SW 1271 (cell line): ENCODE measurements at places on chromosomes 12 and 14.

- no peak for DNase-seq
These were observed 79.7 kb downstream of the KICS2 start for GRCh38 chr12:64142382-64142781.

GRCh38 chr12:131698286-131698685 is 12.6 kb upstream of the SFSWAP start:
- DNase-seq = no peak

DNA sequence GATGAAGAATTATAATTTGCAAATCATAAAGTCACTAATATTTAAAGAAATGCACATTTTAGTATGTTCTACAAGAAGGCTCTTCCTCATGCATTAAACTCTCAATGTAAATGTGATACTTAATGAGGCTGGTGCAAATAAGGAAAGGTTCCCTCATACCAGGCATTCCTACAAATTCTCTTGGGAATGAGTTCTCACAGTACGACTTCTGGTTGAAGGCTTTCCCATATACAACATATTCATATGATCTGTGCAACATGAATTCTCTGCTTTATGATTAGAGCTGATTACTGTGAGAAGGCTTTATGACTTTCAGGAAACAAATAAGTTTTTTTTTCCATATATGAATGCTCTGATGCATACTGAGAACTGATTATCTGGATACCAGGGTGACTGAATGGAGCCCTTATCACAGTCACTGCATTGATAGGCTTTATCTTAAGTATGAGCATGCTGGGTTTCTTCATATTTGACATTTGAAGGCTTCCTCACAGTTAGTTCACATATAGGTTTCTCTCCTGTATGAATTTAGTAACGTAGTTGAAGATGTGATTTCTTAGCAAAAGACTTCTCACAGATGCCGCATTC is 293.9 kb downstream of the RAD51B start:
- DNase-seq = no peak

DNA sequence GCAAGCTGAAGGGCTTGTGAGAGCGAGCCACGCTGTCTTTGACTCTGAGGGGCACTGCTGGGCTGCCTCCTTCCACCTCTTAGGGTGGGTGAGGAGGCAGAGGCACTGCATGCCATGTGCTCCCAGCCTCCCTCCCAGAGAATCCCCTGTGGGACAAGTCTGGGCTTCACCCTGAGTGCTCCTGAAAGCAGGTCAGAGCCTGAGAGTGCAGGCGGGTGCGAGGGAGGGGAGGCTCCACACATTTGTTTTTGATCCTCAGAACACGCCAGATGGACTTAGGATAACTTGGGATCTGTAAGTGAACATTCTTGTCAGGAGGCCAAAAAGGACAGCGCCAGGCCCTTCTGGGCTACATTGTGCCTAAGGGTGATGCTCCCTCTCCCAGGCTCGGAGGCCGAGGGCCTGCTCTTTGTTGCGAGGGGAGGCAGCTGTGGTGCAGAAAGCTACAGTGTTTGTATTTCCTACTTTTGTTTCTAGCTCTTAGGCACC is 155.4 kb downstream of the TMX1 start:
- no peak for DNase-seq

GRCh38 chr12:124696693-124697476 is 129.5 kb upstream of the NCOR2 start:
- DNase-seq = no peak

DNA sequence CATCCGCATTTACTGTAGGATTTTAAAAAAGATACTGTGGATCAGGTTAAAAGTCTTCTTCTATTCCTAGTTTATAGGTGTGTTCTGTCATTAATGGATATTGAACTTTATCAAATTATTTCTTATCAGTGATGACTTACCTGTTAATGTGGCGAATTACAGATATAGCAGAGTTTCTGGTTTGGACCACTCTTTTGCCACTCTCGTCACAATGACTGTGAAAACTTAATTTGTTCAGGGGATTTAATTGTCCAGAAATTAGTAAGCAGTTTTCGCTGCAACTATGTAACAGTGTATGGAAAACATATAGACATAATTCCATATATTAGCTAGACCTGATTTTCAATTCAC is 14.9 kb downstream of the COCH start:
- no peak for DNase-seq

DNA sequence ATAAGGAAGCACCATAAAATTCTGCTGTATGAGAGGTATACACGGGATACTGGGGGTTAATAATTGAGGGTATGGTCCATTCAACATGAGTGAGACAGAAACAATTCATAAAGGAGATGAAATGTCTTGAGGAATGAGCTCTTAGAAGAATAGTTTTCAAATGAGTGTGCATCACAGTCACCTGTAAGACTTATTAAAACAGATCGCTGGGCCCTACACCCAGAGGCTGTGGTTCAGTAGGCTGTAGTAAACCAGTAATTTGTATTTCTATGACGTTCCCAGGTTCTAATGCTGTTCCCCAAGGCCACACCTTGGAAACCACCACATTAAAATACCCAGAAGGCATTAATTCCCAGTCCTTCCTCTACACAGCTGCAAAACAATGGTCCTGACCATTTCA is 49.6 kb downstream of the CAND1 start:
- DNase-seq = no peak

- peak; percentile 36 for DNase-seq
These were observed 80.7 kb downstream of the KDM2B start for GRCh38 chr12:121499929-121500793.

GRCh38 chr12:44848703-44849085 is 27.4 kb downstream of the NELL2 start:
- no peak for DNase-seq

DNA sequence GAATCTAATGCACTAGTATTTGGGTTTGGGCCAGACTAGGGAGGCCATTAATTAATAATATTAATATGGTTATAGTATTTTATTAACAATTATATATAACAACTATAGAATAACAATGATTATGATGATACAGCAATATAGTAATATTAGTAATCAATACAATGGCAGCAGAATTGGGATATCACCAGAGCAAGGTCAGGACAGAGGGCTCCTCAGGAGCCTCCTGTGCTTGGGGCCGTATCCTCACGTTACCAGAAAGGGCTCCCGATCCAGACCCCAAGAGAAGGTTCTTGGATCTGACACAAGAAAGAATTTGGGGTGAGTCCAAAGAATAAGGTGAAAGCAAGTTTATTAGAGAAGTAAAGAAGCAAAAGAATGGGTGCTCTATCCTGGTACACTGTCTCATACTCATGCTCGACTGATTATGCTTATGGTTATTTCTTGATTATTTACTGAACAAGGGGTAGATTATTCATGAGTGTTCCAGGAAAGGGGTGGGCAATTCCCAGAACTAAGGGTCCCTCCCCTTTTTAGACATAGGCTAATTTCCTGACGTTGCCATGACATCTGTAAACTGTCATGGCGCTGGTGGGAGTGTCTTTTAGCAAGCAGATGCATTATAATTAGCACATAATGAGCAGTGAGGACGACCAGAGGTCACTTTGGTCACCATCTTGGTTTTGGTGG is 61.6 kb downstream of the RIN3 start:
- DNase-seq = no peak

DNA sequence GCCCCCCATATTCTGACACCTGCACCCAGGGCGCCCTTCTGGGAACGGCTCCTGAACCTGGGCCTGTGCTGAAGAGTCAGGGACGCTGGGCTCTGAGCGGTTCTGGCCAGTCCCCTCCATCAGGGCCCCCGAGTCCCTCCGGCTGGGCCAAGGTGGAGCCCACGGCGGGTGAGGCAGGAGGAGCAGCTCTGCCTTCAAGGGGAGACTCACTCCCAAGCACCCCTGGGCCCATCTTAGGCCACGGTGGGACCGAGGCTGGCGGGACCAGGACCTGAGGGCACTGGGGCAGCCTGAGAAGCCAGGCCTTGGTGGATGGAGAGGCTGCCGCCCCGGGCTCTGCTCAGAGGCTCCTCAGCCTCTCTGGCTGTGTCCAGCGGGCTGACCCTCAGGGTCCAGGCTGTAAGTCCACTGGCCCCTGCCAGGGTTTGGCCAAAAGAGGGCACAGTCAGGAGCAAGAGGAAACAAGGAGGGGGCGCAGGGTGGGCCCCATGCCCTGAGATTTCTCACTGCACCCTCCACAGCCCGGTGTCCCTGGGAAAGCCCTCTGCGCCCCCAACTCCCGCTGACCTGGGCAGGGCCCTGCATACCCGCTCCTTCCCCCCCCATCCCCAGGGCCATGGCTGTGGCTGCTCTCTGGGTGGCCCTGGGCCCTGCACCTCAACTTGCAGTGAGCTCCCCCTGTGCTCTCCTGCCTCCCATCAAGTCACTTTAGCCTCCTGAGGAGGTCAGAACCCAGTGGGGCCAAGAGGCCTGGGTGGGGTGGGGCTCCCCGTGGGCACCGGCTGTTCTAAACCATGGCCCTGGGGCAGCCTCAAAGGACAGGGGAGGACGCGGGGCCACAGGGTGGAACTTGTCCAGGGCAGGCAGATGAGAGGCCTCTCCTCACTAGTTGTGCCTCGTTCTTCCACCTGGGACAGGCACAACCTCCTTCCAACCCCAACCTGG is 266.4 kb upstream of the SFSWAP start:
- no peak for DNase-seq

GRCh38 chr14:105880616-105881015 is 354.2 kb downstream of the TMEM121 start:
- DNase-seq = no peak

DNA sequence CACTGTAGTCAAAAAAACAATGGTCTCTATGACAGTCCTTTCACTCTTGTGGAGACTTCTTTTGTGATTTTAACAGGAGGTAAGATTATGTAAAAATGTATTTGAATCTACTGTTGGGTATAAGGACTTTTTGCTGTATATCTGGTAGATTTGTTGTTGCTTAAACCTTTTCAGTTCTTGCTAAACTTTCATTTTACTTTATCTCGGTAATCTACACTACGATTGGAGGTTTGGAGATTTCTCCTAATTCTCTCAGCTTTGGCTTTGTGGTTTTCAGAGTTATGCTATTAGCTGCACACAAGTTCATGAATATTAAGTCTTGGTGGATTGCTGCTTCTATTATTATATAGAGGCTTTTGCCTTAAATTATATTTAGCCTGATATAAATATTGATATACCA is 116.6 kb upstream of the HIF1A start:
- DNase-seq = no peak

DNA sequence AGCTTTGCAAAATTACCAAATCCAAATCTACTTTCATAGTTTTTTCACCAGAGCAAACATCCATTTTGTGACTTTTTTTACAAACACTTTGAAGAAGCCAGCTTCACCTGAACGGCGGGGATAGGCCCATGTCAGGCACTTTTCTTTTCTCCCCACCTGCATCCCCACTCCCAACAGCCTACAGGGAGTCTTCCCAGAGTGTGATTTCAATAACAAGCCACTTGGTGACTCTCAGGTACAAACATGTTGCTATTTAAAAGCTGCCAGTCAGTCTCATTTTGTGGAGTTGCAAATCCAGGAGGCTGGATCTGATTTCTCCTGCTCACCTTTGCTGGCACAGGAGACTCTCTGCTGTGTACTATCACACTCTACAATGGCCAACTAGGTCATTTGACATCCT is 285.5 kb downstream of the KCNH5 start:
- DNase-seq = no peak

DNA sequence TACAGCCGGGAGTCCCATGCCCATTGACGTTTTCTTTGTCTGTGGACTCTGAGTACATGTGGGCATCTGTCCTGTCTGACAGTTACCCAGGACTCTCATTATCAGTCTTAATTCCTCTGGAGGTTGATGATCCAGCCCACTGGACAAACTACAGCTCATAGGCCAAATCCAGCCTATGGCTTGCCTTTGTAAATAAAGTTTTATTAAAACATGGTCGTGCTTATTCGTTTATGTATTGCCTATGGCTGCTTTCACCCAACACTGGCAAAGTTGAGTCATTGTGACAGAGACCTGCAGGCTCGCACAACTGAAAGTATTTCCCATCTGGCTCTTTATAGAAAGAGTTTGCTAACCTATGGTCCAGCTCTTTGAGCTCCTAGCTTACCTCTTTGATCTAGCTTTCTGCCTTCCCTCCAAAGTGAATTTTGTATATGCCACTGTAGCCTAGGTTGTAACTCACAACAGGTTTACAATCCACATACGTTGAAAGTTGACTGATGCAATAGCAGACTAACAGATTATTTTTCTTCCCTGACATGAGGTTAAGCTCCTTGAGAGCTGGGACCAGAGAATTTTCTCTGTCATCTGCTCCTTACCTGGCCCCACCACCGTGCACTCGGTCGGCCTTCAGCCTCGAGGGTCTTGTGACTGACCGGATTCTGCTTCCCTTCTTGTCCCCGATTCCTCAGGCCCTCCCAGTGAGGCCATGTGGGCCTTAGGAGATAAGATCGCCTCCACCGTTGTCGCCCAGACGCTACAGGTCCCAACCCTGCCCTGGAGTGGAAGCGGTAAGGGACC is 57.3 kb downstream of the ACACB start:
- DNase-seq = no peak

DNA sequence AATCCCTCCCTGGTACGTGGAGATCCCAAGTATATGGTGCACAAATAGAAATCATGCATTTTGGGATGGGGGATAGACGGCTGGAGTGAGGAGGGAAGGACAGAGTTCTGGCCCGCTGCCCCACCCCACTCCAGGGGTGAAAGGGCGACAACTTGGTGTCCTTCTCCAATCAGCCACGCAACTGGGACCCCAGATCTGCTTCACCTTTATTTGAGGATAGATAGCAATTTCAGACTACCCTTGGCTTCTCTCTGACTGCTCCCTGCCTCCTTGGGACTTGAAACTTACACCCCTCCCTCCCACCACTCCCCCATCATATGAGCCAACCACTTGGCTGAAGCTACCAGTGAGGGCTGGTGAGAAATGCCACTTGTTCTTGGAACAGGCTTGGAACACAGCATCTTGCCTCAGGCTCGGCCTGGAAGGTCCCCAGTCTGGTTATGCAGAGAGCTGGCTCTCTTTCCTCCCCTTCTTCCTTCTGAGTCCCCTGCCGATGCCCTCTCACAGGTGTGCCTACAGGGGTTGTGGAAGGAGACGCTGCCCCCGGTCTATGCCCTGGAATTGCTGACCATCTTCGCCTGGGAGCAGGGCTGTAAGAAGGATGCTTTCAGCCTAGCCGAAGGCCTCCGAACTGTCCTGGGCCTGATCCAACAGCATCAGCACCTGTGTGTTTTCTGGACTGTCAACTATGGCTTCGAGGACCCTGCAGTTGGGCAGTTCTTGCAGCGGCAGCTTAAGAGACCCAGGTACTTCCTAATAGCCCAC is 8.1 kb downstream of the OAS3 start:
- no peak for DNase-seq

GRCh38 chr12:114504311-114504710 is 98.4 kb upstream of the TBX5 start:
- DNase-seq = no peak

- DNase-seq = no peak
These were observed 593 bp downstream of the CFL2 start for GRCh38 chr14:34713681-34714319.

GRCh38 chr14:96090441-96091148 is 51.4 kb downstream of the C14orf132 start:
- no peak for DNase-seq

- no peak for DNase-seq
These were observed 330.4 kb downstream of the TRHDE start for GRCh38 chr12:72602581-72602980.

GRCh38 chr12:49309386-49309785 is 13.7 kb upstream of the TROAP start:
- DNase-seq = no peak

- no peak for DNase-seq
These were observed 136.4 kb upstream of the LGR5 start for GRCh38 chr12:71303199-71303598.
